GM12892 (cell line): ENCODE measurements at places on chromosomes 3 and 15.

- DNase-seq = no peak
These were observed 4.3 kb downstream of the HRG start for GRCh38 chr3:186670155-186670554.

GRCh38 chr3:133756716-133757694 lies 10.8 kb downstream of the TF start:
- no peak for DNase-seq

- DNase-seq = no peak
These were observed 8.9 kb downstream of the MUC20 start for GRCh38 chr3:195729476-195730251.

DNA sequence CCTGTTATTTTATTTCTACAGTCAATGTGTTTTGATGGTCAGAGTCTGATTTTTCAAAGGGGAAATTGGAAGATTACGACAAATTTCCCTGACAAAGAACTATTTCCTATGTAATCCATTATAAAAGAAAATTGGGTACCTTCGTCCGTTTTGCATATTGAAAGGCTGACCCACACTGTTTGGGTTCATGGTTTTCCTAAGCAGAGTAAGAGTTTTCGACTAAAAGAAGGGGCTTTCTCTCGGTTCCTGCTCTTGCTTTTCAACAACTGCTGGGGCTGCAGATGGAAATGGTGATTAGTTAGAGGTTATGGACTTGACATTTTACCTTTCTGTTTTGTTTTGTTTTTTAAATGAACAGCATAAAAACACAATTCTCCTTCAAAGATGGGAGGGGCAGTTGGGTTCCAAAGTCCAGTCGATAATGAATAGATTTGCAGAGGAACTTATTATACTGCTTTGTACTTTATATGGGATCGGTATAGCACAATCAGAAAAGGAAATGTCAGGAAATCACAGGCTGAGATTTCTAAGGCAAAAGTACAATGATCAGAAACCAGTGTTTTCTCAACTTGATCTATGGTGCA lies 978 bp downstream of the KCNMB2 start:
- DNase-seq = no peak

GRCh38 chr3:5078151-5078550 lies 43.9 kb upstream of the ARL8B start:
- DNase-seq = no peak

DNA sequence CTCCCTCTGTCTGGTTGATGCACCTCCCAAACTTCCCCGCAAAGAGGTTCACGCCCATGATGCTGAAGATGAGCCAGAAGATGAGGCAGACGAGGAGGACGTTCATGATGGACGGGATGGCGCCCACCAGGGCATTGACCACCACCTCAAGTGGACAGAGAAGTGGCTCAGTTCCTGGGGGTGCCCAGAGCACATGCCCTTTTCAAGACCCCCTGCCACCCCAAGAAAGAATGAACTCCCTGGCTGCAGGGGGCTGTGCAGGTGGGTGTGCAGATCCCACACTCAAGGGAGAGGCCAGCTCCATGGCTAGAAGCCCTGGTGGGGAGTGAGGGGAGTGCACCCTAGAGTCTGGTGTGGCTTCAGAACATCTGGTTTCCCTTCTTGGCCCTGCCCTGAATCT lies 64.1 kb downstream of the EXOG start:
- DNase-seq = no peak

DNA sequence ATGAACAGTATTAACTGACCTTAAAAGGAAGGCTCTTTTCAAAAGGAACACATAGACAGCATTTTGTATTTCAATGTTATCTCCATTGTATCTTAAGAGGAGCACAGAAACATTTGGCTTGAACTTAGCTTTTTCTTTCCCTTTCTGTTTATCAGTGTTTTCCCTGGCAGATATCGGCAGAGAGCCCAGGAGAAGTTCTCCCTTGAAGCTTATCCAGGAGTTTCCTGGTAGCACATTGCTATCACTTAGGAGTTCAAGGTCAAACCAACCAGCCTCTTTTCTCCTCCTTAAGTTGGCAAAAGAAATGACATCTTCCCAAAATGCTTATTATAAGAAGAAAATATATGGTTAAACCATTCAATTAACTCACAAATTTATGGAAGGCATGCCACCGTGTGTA lies 344.6 kb upstream of the UBE2E2 start:
- DNase-seq = no peak

GRCh38 chr3:184635774-184636173 lies 74.2 kb downstream of the EPHB3 start:
- DNase-seq = no peak

DNA sequence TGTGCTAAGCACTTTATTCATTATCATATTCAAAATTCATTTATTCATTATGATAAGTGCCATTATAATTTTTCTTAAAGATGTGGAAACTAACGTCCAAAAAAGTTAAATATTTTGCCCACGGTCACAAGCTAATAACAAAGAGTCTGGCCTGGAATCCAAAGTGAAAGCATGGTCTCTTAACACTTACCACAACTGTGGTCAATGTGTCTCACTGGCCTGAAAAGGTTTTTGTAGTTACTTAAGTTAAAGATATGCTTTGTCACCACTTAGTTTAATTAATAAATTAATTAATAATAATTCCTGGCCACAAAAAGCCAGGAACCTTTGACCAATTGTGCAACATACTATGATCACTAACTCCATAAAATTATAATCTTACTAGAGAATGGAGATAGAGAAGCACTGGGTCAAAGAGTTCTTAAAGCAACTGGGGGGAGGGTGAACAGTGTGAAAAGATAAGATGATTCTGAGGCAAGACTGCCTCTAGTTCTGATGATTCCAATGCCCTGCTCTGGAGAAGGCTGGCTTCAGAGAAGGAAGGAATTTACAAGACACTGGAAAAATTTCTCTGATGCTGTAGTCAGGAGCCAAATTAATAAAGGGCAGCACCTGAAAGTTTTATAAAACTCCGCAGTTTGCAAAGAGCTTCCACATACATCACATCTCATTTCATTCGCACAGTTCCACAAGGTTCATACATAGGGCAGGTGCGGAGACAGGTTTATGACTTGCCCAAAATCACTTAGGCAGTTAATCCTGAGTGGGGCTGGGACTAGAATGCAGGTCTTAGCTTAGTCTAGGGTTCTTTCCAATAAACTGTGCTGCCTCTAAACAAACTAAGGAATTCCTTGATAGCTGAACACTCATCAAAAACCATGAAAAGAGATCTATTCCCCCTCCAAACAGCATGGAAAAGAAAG lies 32.5 kb downstream of the NPTN start:
- no peak for DNase-seq

DNA sequence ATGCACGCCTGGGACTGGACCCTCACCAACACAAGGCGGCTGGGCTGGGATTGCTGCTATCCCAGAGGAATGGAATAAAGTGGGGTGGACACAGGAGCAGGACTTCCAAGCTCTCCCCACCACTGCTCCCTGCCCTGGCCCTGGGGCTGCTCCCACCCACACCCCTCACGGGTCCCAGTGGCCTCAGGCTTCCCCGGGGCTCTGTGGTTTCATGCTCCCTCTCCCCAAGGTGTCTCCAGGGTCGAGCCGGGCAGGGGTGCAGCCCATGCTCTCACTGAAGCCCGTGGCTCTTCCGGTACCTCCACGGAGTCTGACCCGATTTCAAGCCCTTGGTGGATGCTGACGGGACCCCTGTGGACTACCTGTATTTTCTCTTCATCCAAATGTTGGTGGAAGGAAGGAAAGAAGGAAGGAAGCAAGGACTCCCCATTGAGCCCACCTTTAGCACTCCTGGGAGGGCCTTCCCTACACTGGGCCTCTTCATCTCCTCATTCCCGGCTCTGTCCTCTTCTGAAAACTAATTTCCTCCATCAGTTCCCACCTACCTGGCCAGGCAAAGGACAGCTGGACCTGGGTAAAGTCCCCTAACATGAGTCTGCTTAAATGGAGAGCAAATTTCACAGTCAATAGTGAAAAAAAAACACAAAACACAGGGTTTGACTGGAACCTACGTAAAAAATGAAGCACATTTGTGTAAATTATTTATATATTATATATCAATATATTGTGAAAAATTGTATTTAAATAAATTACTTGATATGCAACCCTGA lies 44.0 kb upstream of the PCSK6 start:
- no peak for DNase-seq

GRCh38 chr15:64687688-64688087 lies 87.7 kb downstream of the RBPMS2 start:
- DNase-seq = no peak

- DNase-seq = no peak
These were observed 36.9 kb downstream of the RFTN1 start for GRCh38 chr3:16476636-16477035.

DNA sequence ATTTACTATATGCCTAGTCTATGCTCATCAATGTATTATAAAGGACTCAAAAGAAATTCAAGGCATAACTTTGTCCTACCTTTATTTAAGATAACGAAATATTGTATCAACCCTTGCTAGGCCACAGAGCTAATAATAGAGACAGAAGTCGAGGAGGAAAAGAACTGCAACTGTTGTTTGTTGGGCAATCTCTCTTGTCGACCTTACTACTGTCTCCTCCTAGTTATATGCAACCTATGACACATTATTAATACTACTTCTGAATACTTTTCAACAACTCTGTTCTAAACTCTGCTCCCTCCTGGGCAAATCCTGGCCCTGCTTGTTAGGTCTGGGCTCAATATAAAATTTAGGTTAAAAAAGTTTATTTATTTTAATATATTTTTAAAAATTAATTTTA lies 24.6 kb downstream of the SPPL2A start:
- DNase-seq = no peak

GRCh38 chr15:75577401-75578172 lies 1.5 kb downstream of the PTPN9 start:
- DNase-seq = no peak

GRCh38 chr3:146221276-146221675 lies 29.6 kb downstream of the PLSCR4 start:
- DNase-seq = no peak

DNA sequence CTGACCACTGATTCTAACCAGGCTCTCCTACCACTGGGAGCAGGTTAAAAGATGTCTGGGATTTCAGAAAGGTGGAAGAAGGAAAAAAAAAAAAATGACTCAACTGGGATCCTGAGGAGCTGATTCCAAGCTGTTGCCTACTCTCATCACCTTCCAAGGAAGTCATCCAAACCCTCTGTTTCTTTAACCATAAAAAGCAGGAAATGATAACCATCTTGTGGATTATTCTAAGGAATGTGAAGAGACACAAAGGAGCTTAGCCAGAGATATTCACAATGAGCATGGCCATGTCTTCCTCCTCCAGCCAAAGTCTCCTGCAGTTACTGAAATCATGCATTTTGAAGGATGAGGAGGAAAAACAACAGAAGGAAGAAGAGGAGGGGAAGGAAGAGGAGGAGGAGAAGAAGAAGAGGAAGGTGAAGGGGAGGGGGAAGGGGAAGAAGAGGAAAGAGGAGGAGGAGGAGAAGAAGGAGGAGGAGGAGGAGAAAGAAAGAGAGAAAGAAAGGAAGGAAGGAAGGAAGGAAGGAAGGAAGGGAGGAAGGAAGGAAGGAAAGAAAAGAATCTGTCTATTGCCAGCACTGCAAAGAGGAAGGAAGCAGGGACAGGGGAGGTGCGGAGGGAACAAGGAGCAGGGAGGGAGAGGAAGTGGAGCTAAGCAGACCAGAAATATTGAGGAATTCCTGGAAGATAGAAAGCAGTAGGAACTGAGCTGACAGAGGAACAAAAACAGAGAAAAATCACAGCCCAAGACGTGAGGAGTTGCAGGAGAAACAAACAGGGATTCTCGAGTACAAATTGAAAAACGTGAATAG lies 229.2 kb downstream of the UACA start:
- no peak for DNase-seq

DNA sequence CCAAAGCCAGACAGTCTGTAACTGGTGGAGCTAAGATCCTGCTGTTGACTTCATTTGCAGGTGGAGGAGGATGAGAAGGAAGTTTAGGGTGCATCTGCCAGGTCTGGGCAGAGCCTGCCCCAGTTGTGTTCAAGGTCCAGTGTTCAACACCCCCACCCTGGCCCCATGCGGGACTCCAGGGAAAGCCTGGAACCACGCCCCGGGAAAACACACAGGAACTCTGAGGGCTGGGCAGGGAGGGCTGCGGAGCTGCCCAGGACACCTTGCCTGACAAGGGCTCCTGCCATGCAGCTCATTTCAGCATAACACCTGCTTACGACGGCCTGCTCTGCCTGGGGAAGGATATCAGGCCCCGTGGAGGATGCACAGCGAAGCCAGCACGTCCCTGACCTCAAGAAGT lies 286.3 kb downstream of the XXYLT1 start:
- DNase-seq = no peak
